ENCODE measurements at places on chromosomes 12 and 14.
A peak's percentile ranks its signal among the peaks of the same experiment; 100 is the strongest.

- H3K27ac ChIP-seq, result no peak overlapping the region
- DNase-seq, result no peak
- no peaks in the 10 kb centered on the region for H3K27me3 ChIP-seq
- no peaks in the 10 kb centered on the region for H3K36me3 ChIP-seq
- no peak overlapping the region for H3K4me3 ChIP-seq
These were observed 37.1 kb downstream of the RIMKLB start for GRCh38 chr12:8734873-8735381.

GRCh38 chr12:65004270-65004669 is 116.8 kb downstream of the WIF1 start:
- peaks cover 5% of the 10 kb centered on the region for H3K27me3 ChIP-seq
- H3K36me3 ChIP-seq, result no peaks in the 10 kb centered on the region
- H3K4me3 ChIP-seq, result no peak overlapping the region
- DNase-seq, result no peak

DNA sequence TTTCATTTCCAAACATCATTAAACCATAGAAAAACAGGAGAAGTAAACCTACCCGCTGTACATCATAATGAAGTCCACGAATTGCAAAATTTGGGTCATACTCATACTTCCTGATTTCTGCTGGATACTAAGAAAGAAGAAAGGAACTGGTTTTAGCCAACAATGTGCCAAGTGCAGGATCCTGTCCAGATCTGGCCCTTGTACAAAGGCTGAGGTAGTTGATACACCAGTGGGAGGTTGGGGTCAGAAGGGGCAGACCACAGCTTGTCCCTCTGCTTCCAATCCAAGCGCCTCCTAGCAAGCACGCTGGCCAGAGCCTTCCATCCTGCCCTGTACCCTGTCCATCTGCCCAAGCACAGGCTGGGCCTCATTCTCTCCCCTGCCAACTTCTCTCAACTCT is 34.2 kb downstream of the NT5DC3 start:
- H3K27me3 ChIP-seq, result no peaks in the 10 kb centered on the region
- H3K4me1 ChIP-seq, result no peaks in the 10 kb centered on the region
- no peak for DNase-seq
- no peak overlapping the region for H3K4me3 ChIP-seq
- H3K36me3 ChIP-seq, result peaks cover 2% of the 10 kb centered on the region

DNA sequence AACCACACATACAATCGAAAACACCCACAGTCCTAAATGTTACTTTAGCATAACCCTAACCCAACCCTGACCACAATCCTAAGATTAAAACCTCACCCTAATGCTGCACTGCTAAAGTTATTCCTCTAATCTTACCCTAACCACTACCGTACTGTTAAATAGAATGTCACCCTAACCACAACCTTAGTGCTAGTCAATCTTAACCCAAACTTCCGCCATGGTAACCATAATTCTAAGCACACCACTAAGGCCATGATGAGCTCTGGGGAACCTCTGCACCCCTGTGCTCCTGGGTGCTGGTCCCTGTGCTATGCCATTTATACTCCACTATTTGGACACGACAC is 38.0 kb downstream of the LTBP2 start:
- no peaks in the 10 kb centered on the region for H3K36me3 ChIP-seq
- no peak overlapping the region for H3K4me3 ChIP-seq
- H3K27ac ChIP-seq, result no peak overlapping the region
- peaks cover 29% of the 10 kb centered on the region for H3K27me3 ChIP-seq
- DNase-seq, result peak; percentile 18

- H3K4me1 ChIP-seq, result peaks cover 14% of the 10 kb centered on the region
- H3K27me3 ChIP-seq, result no peaks in the 10 kb centered on the region
- no peak overlapping the region for H3K27ac ChIP-seq
- DNase-seq, result no peak
- H3K4me3 ChIP-seq, result no peak overlapping the region
These were observed 94.4 kb upstream of the PLEKHG7 start for GRCh38 chr12:92608151-92609091.

DNA sequence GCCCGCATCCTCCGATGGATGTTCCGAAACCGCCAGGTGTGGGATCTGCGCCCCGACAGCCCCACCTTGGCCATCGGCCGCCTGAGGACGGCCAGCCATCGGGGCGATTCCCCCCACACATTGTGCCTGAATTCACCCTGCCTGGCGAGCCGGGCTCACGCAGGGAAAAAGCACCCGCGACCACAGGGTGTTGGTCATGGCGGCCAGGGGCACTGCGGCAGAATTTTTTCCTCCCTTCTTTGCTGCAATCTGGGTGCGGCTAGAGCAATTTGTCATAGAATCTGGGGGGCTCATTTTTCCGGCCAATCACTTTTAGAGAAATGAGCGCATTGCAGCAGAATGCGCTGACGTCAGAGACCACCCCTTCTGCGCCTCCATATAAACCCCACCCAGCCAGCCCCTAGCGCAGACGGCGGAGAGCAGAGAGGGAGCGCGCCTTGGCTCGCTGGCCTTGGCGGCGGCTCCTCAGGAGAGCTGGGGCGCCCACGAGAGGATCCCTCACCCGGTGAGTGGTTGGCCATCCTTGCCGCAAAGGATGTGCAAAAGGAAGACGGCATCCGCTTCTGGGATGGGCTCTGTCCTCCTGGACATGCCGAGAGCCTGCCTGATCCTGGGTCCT is at the start of gene MEG3:
Gene MEG3 (plus strand): TSS at position 406 of the 619 bp plus-strand sequence.
- no peaks in the 10 kb centered on the region for H3K36me3 ChIP-seq
- peaks cover 2% of the 10 kb centered on the region for H3K4me1 ChIP-seq
- DNase-seq, result no peak
- H3K27ac ChIP-seq, result no peak within 1 kb of the TSS
- no peak within 1 kb of the TSS for H3K4me3 ChIP-seq
- peaks cover 40% of the 10 kb centered on the region for H3K27me3 ChIP-seq

GRCh38 chr12:120760349-120761254 is 35.0 kb downstream of the ACADS start:
- peak; percentile 55 for DNase-seq
- H3K36me3 ChIP-seq, result peaks cover 18% of the 10 kb centered on the region
- no peaks in the 10 kb centered on the region for H3K27me3 ChIP-seq
- peaks cover 9% of the 10 kb centered on the region for H3K4me1 ChIP-seq

DNA sequence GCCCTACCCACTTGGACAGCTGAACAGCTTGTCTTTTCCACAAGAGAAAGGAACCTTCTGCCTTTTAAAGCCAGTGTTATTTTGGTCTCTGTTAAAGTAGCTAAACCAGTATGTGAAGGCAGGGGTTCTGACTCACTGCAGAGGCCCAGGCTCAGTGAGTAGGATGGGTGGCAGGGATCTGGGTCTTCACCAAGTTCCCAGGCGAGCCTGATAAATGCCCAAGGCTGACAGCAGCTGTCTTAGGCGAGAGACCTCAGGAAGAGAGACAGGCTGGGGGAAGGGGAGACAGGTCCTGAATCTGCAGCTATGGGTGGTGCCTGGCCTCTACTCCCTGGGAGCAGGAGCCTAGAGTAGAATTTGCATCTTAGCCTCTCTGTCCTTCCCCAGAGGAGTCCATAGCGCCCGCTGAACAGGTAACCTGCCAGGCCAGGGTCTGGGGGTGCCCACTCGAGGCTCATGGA is 18.1 kb upstream of the KIF26A start:
- no peak overlapping the region for H3K27ac ChIP-seq
- no peak for DNase-seq
- peaks cover 46% of the 10 kb centered on the region for H3K27me3 ChIP-seq
- H3K36me3 ChIP-seq, result no peaks in the 10 kb centered on the region
- H3K4me1 ChIP-seq, result no peaks in the 10 kb centered on the region
- H3K4me3 ChIP-seq, result no peak overlapping the region

GRCh38 chr14:68369281-68370056 is 423.4 kb downstream of the ZFP36L1 start:
- no peaks in the 10 kb centered on the region for H3K27me3 ChIP-seq
- H3K4me3 ChIP-seq, result peak overlapping the region; percentile 4
- H3K27ac ChIP-seq, result peak overlapping the region; percentile 65
- H3K36me3 ChIP-seq, result peaks cover 4% of the 10 kb centered on the region
- peaks cover 24% of the 10 kb centered on the region for H3K4me1 ChIP-seq

DNA sequence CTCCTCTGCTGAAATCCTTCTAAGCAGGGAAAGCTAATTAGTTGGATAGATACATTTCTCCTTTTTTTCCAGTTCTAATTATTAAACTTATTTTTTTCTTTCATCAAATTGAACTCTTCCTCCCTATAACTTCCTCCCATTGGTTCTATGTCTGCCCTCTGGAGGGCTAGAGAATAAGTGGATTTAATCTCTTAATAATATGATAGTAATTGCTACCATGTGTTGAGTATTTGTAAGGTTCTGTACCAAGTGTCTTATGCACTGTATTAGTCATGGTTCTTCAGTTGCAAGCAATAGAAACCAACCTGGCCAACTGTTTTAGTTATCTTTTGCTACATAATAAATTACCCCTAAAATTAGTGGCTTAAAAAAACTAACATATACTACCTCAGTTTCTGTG is 190.5 kb upstream of the PLXNC1 start:
- H3K27ac ChIP-seq, result no peak overlapping the region
- peaks cover 5% of the 10 kb centered on the region for H3K36me3 ChIP-seq
- DNase-seq, result no peak
- peaks cover 3% of the 10 kb centered on the region for H3K4me1 ChIP-seq
- H3K4me3 ChIP-seq, result no peak overlapping the region

- no peaks in the 10 kb centered on the region for H3K27me3 ChIP-seq
- no peaks in the 10 kb centered on the region for H3K36me3 ChIP-seq
- no peak overlapping the region for H3K27ac ChIP-seq
- no peak for DNase-seq
These were observed 7.0 kb downstream of the TMEM179 start for GRCh38 chr14:104597576-104597975.

GRCh38 chr14:100168506-100168905 is 9.1 kb upstream of the DEGS2 start:
- no peak overlapping the region for H3K27ac ChIP-seq
- H3K36me3 ChIP-seq, result no peaks in the 10 kb centered on the region
- DNase-seq, result no peak
- H3K4me1 ChIP-seq, result peaks cover 9% of the 10 kb centered on the region

- no peaks in the 10 kb centered on the region for H3K27me3 ChIP-seq
- DNase-seq, result no peak
- H3K4me1 ChIP-seq, result no peaks in the 10 kb centered on the region
- H3K27ac ChIP-seq, result no peak overlapping the region
- H3K36me3 ChIP-seq, result no peaks in the 10 kb centered on the region
These were observed 167.2 kb downstream of the KTN1 start for GRCh38 chr14:55747186-55747585.

GRCh38 chr14:105861985-105862465 is 335.6 kb downstream of the TMEM121 start:
- peaks cover 75% of the 10 kb centered on the region for H3K4me1 ChIP-seq
- peaks cover 6% of the 10 kb centered on the region for H3K27me3 ChIP-seq
- peak; percentile 68 for DNase-seq

DNA sequence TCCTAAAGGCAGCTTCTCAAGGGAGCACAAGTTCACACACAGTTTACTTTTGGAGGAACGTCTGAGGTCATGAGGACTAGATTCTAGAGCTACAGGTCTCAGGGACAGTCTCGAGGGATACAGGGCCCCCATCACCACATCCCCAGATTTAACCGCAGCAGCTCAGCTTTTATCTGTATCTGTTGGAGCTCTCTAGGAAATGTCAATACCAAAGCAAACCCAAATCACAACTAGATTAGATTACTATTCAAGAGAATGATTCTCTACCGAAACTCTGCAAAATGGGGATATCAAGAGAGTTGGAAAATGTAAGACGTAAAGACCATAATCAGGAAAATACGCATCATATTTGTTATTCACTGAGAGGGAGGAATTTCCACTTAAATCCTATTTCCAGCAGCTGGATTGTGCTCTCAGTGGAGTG is 4.0 kb upstream of the MYRFL start:
- H3K27ac ChIP-seq, result no peak overlapping the region
- H3K36me3 ChIP-seq, result no peaks in the 10 kb centered on the region
- no peak for DNase-seq
- H3K4me1 ChIP-seq, result peaks cover 4% of the 10 kb centered on the region
- peaks cover 15% of the 10 kb centered on the region for H3K27me3 ChIP-seq
- no peak overlapping the region for H3K4me3 ChIP-seq

DNA sequence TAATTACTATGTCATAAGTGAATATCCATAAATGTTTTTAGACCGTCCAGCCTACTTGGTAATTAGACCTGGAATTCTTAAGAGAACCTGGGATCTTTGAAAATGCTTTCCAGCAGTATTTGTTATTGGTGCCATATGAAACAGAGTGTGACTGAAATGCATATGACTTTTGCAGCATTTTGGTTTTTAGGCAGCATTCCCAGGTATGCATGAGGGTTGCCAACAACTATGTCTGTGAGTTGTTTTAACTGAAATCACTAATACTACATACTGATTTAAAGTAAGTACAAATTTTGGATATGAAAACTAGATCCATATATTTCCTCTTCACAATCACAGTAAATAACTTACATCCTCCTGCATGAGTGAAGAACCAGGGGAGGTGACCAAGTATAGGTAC is 437.7 kb upstream of the FAR2 start:
- H3K27me3 ChIP-seq, result no peaks in the 10 kb centered on the region
- H3K27ac ChIP-seq, result no peak overlapping the region
- no peaks in the 10 kb centered on the region for H3K4me1 ChIP-seq
- DNase-seq, result no peak
- H3K4me3 ChIP-seq, result no peak overlapping the region
- no peaks in the 10 kb centered on the region for H3K36me3 ChIP-seq

- DNase-seq, result no peak
- no peak overlapping the region for H3K27ac ChIP-seq
- H3K4me1 ChIP-seq, result no peaks in the 10 kb centered on the region
These were observed 806 bp downstream of the LTBR start for GRCh38 chr12:6384499-6385436.

GRCh38 chr12:125092108-125092871 is 27.1 kb downstream of the AACS start:
- DNase-seq, result no peak
- H3K27me3 ChIP-seq, result no peaks in the 10 kb centered on the region
- H3K4me1 ChIP-seq, result peaks cover 8% of the 10 kb centered on the region
- H3K4me3 ChIP-seq, result no peak overlapping the region
- no peak overlapping the region for H3K27ac ChIP-seq
- H3K36me3 ChIP-seq, result peaks cover 2% of the 10 kb centered on the region

Measured in activated CD4-positive, alpha-beta T cell treated with anti-CD3 and anti-CD28 coated beads, Interleukin-2, amount 10 ng/mL, durations not matched to agents 7 days and 5 days (primary cell).